Stimulated activated CD4-positive, alpha-beta T cell treated with anti-CD3 and anti-CD28 coated beads, Interleukin-2, amount 100 ng/mL, for 48 hours (primary cell): ENCODE measurements at places on chromosomes 7 and 10.

GRCh38 chr10:113801569-113801968, 50.1 kb downstream of the PLEKHS1 start:
- DNase-seq, result no peak

DNA sequence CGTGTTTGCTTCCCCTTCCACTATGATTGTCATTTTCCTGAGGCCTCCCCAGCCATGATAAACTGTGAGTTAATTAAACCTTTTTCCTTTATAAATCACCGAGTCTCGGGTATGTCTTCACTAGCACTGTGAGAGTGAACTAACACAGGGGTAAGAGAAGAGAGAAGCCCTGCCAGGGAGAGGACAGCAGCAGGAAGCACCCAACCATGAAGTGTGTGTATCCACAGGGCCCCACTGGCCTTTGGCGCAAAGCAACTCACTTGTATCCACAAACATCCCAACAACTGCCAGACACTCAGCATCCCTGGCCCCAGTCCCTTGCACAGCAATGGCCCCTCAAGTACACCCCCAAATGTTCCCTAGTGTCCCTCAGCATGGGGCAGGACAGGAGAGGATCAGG, 115.1 kb downstream of the MAD1L1 start:
- no peak for DNase-seq

DNA sequence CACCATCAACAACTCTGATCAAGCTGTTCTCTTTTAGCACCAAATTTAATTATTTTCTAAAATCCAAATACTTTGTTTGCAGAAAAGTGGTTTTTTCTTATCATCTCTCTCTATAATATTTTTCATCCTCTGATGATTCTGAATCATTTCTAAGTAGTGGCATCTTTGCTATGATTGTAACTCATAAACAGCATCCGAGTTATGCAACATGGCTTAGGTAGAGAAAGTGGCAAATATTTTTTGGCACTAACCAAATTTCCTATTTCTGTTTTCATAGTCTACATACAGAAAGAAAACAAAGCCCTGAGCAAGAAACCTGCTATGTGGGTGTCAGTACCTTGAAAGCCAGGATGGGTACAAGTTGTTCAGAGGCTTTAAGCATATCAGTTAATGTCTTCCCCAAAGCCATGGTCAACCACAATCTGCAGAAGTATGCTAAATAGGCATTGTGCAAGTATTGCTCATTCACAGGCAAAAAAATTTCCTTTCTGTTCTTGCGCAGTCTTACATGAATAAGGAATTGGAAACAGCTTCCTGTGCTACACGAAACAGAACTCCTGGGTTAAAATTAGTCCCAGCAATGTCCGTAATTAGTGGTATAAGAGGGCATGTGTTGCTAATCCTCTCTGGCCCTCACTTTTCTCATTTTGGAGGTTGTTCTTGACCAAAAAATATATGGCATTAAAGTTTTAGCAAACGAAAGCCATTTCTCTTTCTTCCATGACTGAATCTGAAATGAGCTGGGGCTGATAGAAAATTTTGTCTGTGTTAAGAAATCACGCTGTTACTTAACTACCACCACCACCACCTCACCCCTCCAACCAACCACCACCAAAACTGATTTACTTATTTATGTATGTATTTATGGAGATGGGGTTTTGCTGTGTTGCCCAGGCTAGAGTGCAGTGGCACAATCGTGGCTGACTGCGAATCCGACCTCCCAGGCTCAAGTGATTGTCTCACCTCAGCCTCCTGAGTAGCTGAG, 325.6 kb upstream of the MAGI2 start:
- no peak for DNase-seq

DNA sequence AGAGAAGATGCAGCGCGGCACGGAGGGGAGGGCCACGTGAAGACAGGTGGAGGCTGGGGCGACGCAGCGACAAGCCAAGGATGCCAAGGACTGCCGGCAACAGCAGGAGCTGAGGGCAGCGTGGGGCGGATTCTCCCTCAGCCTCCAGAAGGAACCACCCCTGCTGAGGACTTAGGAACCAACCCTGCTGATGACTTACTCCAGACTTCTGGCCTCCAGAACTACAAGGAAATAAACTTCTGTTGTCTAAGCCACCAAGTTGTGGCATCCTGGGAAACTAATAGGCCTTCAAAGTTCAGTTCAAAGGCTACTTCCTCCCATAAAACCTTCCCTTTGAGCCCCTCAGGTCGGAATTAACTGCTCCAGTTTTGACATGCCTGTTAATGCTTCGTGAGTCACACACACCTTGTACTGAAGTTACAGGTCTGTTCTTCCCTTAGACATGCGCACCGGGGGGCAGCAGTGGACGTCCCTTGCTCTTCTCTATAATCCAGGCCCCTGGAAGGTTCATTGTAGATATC, 88.4 kb upstream of the RHEB start:
- DNase-seq, result no peak

DNA sequence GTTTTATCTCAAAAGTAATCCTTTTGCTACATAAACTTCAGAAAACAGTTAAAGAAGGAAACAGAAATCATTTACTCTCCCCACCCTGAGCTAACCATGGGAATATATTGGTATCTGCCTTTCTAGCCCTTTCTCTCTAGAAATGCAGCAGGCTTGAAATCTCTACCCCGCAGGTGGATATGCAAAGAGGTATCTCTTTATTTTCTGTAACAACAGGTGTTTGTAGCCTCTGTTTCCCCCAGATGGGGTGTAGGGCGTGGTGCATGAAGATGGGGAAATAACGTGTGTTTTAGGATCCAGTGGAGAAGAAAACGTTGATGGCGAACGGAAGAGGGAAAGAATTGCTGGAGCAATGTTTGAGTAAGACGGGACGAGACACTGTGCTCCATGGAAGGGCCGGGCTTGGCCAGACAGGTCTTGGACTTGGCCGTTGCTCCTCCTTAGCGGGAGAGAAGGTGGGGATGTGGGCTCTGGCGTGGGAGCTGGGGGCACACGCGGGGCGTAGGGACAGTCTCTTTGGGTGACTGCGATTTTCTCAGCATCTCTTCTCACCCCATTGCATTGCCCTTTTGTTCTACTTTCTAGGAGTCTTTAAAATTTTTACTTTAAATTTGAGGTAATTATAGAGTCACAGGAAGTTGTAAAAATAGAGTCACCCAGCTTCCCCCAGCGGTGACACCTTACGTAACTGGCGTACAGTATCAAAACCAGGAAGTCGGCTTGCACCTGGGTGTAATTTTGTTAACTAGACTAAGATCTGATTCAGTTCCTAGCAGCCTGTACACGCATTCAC, 82.9 kb downstream of the ELFN1 start:
- DNase-seq, result no peak

DNA sequence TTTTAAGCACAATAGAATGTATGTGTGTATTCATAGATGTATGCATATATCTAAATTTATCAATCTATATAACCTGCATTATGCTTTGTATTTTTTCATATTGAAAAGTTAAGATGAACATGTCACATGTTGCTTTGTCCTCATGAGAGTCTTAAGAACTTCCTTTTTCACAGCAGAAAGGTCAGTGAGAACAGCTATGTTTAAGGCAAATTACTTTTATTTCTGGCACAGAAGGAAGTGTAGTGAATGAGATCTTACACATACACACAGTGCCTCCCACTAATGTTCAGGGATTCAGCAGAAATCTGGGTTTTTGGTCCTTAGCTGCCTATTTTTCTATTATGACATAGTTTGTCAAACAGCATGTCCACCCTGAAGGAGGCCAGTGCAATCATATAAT, 134.8 kb downstream of the TMEM26 start:
- no peak for DNase-seq

DNA sequence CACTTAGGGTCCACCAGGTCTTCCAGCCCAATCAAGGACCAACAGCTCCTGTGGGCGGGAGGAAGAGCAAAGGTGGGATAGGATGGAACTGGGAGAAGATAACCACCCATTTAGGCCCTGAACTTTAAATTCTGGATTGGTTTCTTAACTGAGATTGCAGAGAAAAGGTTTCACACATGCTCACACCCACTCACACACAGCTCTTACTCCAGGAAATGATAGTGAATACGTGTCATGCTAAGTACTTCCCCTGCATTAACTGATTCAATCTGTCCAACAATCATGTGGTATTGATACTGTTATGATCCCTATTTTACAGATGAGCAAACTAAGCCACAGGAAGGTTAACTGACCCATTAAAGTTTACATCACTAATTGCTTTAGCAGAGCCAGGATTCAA, 4.6 kb upstream of the CYP3A4 start:
- no peak for DNase-seq

GRCh38 chr7:76291351-76292212, 10.9 kb upstream of the HSPB1 start:
- DNase-seq, result peak; percentile 97

DNA sequence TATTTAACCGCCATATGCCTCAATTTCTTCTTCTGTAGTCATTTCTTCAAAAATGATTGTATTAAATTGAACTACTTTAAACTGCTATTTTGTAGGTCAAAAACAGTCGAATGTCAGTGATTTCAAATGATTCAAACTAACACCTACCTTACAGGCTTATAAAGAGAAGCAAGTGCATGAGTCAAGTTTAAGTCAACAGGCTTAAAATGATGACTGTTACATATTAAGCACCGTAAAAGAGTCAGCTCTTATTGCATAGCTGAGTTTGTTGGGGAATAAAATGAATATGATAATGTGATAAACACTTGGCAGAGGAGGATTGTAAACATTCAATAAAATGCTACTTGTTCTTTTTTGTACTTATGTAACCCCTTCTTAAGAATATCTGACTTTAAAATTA, 90.1 kb upstream of the ANKRD1 start:
- no peak for DNase-seq
